Activated T-helper 17 cell treated with anti-CD3 and anti-CD28 coated beads, Interleukin-2, amount 50 U/mL, for 72 hours (primary cell): ENCODE measurements at places on chromosomes 5 and 9.
A peak's percentile ranks its signal among the peaks of the same experiment; 100 is the strongest.

GRCh38 chr5:99866740-99867139 is 668.4 kb upstream of the FAM174A start:
- peak; percentile 61 for ATAC-seq

DNA sequence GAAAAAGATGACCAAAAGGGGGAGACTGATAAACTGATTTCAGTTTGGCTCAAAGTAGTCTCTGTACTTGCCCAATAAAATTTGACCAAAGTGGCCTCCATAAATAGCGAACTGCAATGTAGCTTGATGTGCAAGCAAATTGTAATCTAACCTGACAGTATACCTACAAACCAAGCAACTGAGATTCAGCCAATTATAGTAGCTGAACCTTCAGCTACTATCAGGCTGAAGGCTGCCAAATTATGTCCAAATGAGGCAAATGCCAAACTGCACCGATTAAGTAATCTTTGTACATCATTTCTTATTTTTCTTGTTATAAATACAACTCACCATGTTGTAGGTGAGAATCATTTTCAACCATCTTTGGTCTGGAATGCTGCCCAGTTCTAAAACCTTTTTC is 390.6 kb downstream of the CDH9 start:
- ATAC-seq, result no peak

DNA sequence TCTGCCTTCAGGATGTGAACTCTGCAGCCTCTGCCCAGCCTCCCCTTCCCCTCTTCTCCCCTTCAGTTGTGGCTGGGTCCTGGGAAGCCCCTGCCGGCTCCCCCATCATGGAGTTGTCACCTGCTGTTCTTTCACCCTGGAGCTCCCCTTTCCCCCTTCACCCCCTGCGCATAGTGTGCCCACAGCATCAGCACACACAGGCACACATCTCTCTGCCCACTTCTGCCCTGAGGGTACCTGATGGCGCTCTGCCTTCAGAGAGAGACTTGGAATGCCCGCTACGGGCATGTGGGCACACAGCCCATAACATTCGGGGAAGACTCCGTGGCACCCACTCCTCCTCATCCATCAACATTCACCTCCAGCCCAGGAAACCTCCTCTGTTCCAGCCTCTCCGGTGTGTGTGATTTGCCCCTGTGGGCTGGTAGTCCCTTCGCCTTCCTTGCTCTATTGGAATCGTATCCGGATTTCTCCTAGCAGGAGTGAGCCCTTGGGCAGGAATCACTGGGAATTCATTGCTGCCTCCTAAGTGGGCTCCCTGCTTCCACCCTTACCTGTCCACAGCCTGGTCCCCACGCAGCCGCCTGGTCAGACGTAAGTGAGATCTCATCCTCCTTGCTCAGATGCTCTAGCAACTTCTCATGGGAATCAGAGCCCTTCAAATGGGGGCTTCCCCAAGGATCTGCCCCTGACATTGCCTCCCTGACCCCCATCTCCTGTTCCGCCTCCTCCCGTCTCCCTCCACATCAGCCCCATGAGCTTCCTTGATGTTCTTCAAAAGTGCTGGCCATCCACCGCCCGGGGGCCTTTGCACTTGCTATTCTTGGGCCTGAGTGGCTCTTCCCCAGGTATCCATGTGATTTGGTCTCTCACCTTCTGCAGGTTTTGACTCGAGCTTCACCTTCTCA is 61.5 kb upstream of the CTSL start:
- ATAC-seq, result no peak

DNA sequence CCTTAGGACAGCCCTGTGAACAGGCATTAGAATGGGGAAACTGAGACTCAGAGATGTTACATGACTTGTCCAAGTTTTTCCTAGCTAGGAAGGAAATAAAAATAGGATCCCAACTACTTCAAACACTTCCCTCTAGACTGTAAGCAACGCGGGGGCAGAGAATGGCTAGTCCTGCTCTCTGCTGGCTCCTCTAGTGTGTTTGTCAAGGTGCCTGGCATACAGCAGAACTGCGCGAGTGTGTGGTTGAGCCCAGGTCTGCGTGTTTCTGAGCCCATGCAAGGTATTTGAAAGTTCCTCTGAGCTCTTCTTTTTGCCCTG is 152.5 kb downstream of the MACROH2A1 start:
- peak; percentile 27 for ATAC-seq

DNA sequence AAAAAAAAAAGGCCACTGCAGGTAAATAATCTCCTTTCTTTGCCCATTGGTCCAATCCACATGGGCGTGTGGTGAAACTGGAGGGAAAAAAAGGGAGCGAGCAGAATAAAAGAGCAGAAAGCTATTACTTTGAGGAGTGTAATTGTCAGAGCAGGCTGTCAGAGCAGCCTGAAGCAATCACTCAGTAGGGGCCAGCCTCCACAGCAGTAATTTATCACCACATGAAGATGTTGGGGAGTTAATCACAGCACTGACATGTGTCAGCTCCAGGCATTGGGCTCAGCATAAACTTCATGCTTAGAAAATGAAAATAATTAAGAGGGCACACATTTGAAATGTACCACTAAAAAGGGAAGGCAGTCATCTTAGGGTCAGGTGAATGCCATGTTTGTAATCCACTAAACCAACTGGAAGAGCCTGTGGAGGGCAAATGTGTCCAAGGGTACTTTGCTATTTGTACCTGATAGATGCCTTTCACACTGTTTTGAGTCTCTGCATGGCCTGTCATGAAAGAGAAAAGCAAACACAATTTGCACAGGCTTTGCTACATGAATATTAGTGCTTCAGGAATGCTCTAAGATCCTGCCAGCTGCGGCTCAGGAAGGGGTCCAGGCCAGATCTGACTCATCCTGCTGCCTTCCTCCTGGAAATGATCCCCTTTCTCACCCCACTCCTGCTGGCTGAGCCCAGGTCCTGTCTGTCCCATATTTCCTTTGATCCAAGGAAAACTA is 2.9 kb upstream of the PTGER4 start:
- ATAC-seq, result no peak
